ENCODE measurements at places on chromosomes 16 and 17. TPM values are rescaled to one million over a fixed set of nuclear protein-coding genes. Genes with fewer than 3 reads are reported as not detected.
A peak's percentile ranks its signal among the peaks of the same experiment; 100 is the strongest.

DNA sequence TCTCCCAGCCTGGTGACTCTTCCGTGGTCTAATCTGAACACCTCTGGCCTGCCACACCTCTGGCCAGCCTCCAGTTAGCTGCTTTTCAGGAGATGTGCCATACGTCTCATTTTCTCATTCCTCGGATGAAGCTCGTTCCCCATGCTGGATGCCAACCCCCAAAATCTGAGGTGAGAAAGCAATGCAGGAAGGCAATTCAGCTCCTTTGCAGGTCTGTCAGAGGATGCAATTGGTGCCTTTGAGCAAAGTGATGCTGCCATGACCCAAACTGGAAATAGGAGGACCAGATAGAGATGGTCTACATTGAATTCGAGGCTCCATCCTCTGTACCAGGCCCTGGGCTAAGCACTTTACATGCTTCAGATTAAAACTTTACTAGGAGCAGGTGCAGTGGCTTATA lies 11.0 kb upstream of the CUEDC1 start:
- no peaks in the 10 kb centered on the region for H3K27me3 ChIP-seq
- H3K4me3 ChIP-seq, result no peak overlapping the region
- no peaks in the 10 kb centered on the region for H3K4me1 ChIP-seq
- no peaks in the 10 kb centered on the region for H3K36me3 ChIP-seq
- DNase-seq, result no peak
- H3K27ac ChIP-seq, result no peak overlapping the region

DNA sequence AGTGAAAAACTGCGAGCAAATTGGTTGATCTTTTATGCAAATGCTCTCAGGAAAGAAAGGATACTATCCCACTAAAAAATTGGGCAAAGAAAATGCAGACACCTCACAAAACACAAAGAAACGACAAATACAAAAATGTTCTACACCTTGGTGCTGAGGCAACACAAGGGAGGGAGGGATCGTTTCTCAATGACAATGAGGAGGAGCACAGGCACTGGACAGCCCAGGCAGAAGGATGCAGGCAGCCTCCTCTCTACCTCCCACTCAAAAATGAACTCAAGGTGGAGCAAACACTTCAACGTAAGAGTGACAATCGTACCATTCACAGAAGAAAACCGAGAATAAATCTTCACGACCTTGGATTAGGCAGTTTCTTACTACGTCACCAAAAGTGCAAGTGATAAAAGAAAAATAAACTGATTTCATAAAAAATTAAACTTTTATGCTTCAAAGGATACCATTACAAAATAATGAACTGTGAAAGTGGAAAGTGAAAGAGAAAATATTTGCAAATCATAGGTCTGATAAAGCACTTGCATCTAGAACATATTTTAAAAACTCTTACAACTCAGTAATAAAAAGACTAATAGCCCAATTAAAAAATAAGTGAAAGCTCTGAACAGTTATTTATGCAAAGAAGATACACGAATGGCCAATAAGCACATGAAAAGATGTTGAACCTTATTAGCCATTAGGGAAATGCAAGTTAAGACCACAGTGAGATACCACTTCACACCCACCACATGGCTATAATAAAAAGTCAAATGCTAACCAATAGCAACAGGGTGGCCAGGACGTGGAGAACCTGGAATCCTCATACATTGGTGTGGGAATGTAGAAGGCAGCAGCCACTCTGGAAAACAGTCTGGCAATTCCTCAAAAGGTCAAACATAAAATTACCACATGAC lies 80.8 kb upstream of the TRAP1 start:
- H3K4me3 ChIP-seq, result no peak overlapping the region
- H3K27me3 ChIP-seq, result no peaks in the 10 kb centered on the region
- DNase-seq, result no peak
- no peak overlapping the region for H3K27ac ChIP-seq
- peaks cover 3% of the 10 kb centered on the region for H3K4me1 ChIP-seq

DNA sequence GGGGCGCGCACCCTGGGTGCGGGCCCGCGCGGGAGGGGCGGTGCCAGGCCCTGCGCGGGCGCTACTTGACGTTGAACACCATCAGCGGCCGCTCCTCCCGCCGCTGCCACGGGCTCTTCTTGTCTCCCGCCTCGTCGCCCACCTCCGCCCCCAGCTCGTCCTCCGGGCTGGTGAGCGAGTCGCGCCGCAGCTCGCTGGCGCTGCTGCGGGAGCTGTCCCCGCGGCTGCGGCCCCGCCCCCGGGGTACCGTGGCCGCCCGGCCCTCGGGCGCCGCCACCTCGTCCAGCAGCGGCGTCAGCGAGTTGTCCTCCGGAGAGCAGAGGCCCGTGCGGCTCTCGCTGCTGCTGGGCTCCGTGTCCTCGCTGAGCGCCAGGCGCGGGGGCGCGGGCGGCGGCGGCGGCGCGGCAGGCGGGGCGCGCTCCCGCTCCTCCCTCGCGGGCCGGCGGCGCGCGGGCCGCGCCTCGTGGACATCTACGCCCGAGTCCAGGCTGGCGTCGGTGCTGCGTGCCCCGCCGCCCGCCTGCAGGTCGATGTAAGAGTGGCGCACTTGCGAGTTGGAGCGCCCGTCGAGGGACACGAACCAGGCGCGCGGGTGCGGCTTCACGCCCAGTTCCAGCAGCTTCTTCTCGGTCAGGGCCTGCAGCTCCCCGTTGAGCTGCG lies 8.7 kb downstream of the GRN start:
- H3K4me1 ChIP-seq, result peaks cover 42% of the 10 kb centered on the region
- peak overlapping the region; percentile 85 for H3K27ac ChIP-seq
- H3K4me3 ChIP-seq, result peak overlapping the region; percentile 41
- peaks cover 57% of the 10 kb centered on the region for H3K36me3 ChIP-seq
- no peaks in the 10 kb centered on the region for H3K27me3 ChIP-seq
- DNase-seq, result peak; percentile 65

- no peak overlapping the region for H3K27ac ChIP-seq
- H3K4me3 ChIP-seq, result no peak overlapping the region
- H3K27me3 ChIP-seq, result no peaks in the 10 kb centered on the region
- no peak for DNase-seq
- H3K4me1 ChIP-seq, result peaks cover 3% of the 10 kb centered on the region
These were observed 5.7 kb downstream of the SULT1A1 start for GRCh38 chr16:28604186-28604565.

PARD6A gene
- total RNA-seq, result 1.3 TPM

WWP2 gene
- 14.3 TPM for total RNA-seq

DNA sequence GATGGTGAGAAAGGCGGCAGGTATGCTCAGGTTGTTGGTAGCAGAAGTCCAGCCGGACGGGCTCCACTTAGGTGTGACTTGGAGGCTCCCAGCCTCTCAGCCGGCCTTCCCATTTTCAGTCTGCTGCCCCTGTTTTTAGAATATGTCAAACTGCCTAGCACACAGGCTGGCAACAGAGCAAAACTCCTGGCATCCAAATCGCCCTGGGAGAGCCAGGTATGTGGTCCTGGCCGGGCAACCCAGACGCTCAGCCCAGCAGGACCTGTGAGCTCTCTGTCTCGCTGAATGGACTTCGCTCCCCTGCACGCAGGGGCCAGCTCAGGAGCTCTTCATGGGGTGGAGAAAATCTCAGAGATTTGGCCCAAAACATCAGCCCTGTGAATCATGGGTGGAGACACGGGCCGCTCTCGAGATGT lies 147.9 kb upstream of the CHMP6 start:
- peak; percentile 34 for DNase-seq
- no peak overlapping the region for H3K4me3 ChIP-seq
- H3K36me3 ChIP-seq, result peaks cover 23% of the 10 kb centered on the region
- H3K27me3 ChIP-seq, result no peaks in the 10 kb centered on the region
- H3K27ac ChIP-seq, result no peak overlapping the region

Measured in muscle of leg (tissue), 16 donors.